ENCODE measurements at places on chromosomes 5 and 9. TPM values are rescaled to one million over a fixed set of nuclear protein-coding genes. Genes with fewer than 3 reads are reported as not detected.

Gene ELL2
- 39.6 TPM for total RNA-seq

Gene C5orf58
- not detected for total RNA-seq

Gene PCDHGA12
- total RNA-seq, result 17.4 TPM

Gene PKD2L2
- not detected for total RNA-seq

Gene NRARP
- total RNA-seq, result 1.8 TPM

Gene CDKN2A
- 8.3 TPM for total RNA-seq

Data from epithelial cell of alveolus of lung (primary cell).